ENCODE measurements at places on chromosomes 2 and 18.

- DNase-seq: no peak
These were observed 40.5 kb downstream of the COLEC12 start for GRCh38 chr18:459814-460593.

GRCh38 chr2:46497766-46498165, 18.4 kb downstream of the TMEM247 start:
- DNase-seq: no peak

DNA sequence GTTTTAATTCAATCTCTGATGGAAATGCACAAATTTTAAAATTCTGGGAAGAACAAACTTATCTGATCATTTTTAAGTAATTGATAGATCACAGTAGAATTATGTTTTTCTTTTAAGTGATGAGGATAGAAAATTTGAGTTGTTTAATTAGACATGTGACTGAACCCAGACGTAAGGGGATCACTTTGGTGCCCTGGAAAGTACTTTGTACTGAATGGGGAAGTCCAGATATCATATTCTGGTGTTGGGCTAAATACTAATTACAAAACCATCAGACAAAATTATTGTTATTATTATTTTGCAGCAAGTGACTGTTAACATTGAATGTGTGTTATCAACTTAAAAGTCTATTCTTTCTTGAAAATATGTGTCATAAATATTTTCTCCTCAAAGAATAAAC, 994.6 kb downstream of the TSN start:
- no peak for DNase-seq

DNA sequence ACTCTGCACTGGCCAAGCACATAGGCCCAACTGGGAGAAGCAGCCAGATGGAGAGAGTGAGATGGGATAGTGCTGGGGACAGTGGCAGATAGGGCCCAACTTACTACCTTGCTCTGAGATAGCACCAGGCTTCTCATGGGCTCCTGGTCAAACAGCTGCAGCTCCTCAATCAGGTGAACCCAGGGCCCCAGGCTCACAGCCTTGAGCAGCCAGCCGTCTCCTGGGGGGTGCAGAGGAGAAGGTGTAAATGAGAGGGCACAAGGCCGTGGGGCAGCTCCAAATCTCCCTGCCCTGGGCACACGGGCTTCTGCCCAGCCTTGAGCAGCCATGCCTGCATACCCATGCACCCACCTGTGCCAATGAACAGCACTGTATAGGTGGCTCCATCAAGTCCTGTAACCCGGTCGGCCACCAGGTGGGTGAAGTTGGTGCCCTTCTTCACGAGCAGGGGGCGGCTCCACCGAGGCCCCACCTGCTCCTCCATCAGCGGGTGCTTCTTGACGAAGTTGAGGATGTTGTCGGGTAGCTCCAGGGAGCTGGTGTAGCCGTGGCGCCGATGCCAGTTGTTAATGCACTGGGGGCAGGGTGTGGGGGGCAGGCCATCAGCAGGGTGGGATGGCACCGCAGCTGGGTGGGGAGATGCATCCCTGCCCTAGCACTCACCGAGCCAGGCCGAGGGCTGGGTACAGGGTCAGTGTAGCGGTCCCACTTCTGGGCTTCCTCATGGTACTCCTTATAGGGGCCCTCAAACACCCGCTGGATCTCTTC, 5.9 kb upstream of the ANKRD39 start:
- no peak for DNase-seq
